NCI-H2029 treated with DMSO at 0.1 percent for 48 hours (cell line): ENCODE measurements at places on chromosomes 3 and 15.

- DNase-seq: peak; percentile 74
These were observed 19.0 kb downstream of the CMTM7 start for GRCh38 chr3:32410367-32411246.

DNA sequence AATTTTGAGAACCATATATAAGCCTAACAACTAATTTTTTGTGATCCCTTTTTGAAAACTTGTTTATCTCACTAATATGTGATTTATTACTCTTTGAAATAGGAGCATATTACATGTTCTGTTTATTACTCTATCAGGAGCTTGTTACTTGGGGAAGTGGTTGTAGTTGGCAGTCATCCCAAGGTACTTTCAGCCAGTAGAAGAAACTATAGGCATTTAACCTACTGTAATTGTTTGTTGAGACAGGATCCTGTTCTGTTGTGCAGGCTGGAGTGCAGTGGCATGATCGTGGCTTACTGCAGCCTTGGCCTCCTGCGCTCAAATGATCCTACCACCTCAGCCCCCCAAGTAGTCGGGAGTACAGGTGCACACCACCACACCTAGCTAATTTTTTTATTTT lies 195.6 kb downstream of the TCF12 start:
- peak; percentile 46 for DNase-seq

GRCh38 chr3:102471001-102471400 lies 36.2 kb downstream of the ZPLD1 start:
- DNase-seq: no peak

GRCh38 chr15:56208185-56208584 lies 35.5 kb downstream of the RFX7 start:
- DNase-seq: no peak

DNA sequence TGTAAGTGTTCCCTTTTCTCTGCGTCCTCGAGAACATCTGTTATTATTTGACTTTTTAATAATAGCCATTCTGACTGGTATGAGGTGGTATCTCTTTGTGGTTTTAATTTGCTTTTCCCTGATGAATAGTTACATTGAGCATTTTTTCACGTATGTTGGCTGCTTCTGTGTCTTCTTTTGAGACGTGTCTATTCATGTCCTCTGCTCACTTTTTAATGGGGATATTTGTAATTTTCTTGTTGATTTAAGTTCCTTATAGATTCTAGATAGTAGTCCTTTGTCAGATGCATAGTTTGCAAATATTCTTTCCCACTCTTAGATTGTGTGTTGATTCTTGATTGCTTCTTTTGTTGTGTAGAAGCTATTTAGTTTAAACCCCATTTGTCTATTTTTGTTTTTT lies 179.2 kb downstream of the DOCK3 start:
- no peak for DNase-seq

DNA sequence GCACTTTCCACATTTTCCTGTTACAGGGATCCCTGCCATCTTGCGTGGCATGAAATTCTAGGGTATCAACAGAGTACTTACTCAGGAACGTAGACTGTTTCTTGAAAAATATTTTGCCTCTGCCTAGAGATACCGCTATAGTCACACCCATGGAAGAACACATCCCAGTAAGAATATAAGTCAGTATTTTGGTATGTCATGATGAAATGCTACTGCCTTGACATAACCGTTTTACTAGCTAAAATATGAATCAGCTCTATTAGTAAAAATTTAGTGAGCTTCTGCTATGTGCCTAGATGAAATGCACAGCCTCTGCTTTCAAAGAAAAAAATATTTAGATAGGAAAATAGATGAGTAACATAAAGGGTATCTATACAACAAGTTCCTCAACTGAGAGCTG lies 276.4 kb downstream of the TBC1D5 start:
- no peak for DNase-seq

DNA sequence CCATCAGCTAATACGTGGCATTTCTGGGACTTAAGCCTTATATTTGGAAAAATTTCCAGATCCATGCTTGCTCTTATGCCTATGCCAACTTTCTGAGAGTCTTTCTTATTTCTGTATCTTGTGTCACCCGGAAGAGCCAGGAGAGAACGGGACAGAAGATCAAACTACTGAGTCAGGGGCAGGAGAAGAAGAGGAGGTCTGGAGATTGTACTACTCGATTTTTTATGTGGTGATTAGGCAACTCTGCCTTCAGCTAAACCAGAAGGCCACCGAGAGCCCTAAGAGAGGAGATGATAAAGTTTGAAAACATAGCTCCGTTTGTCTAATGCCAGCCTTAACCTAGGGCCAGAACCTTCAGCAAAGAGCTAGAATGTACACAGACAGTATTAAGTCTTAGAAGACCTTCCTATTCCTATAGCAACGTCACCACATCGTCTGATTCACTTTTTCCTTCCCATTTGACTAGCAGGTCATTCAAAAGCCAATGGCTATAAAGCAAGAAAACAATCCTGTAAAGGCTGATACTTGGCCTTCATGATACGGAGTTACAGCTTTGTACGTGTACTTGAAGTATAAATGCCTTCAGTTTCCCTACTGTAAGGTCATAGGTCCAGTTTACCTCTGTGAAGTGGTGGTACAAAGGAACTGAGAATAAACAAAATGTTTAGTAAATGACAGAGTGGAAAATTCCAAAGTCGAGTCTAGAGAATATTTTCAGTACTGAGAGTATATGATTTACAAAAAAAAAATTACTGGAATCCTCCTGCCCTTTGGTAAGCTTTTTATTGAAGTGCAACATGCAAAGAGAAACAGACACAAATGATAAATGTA lies 96.1 kb upstream of the ICE2 start:
- no peak for DNase-seq

GRCh38 chr3:133368371-133369067 lies 31.3 kb upstream of the BFSP2 start:
- no peak for DNase-seq

- DNase-seq: no peak
These were observed 87.0 kb downstream of the SMAD3 start for GRCh38 chr15:67152429-67152828.

- DNase-seq: no peak
These were observed 134.8 kb downstream of the AKAP13 start for GRCh38 chr15:85515212-85515611.

DNA sequence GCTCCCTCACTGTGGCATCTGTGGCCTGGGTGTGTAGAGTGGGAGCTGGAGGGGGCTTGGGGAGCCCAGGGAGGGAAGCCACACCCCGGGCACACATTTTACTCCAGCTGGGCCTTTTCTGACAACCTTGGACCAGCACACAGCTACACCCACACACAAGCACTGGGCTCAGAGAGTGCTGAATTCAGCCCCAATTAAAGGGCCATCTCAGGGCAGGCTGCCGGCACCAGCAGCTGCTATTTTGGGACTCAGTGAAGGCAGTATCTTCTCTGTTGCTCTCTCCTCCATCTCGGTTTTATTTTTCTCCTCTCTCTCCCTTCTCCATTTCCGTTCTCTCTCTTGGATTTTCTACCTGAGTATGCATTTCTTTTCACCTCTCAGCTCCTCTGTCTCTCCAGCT lies 19.1 kb upstream of the TBC1D21 start:
- no peak for DNase-seq

- DNase-seq: no peak
These were observed 24.8 kb downstream of the TPRA1 start for GRCh38 chr3:127565711-127566110.

DNA sequence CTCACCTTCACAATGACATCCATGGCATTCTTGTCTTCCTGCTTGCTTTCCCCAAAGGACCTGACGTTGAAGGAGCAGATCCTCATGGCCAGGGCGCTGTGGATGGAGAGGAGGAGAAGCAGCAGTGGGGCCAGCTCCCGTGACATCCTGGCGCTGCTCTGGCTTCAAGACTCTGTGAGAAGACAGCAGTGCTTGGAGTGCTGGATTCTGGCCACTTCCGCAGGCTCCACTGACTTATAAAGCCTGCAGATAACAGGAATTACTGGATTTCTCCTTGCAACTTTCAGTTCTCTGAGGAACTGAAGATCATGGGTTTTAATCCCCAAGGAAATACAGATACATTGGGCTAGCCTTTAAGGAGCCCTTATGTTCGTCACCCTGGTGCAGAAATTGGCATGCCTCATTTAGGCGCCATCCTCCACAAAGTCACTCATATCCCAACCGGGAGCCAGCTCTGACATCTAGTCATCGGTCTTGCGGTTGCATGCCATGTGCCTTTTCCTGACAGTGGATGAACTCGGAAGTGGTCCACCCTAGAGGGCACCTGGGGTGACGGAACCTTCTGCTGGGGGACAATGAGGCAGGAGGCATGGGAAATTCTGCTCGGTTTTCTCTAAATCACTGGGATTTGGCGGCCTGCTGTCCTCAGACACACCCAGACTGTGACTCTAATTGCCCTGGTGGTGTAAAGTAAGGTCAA lies at the start of gene DNASE1L3:
DNASE1L3 (minus strand) TSS at position 212 of the 700 bp plus-strand sequence; CDS start at position 146, 66 bp downstream.
- DNase-seq: no peak

- DNase-seq: no peak
These were observed 74.8 kb downstream of the RPN1 start for GRCh38 chr3:128575777-128576176.

DNA sequence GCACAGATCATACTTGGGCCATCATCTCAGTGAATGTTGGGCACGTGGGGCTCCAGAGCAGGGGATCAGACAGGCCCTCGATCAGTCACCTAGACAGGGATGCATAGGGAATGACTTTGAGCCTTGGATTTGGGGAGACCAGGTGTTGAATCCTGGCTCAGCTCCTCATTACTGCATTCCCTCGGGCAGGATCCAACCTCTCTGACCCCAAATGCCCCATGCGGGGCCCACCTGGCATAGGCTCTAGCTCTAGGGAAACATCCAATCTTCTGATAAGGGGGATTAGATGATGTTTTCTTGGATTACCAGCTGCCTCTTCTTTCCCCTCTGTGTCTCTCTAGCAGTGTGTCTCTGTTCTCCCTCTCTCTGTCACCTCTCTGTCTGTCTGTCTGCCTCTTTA lies 22.7 kb downstream of the LOXL1 start:
- no peak for DNase-seq

DNA sequence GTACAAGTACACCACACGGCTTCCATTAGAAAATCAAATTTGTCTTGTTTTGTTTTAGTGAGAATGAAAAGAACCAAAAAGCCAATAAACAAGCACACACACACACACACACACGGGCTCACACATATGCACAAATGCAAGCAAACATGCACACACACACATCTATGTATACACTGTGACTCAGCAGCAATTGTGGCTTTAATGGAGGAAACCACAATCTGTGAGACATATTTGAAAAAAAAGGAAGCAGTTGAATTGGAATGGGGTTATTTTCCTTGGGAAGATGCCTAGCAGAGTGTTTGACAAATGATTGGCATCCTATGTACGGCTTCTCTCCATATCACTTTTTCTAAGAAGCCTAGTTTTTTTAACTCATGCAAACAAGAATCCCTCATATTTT lies 201.1 kb upstream of the ARRDC4 start:
- DNase-seq: no peak
